Sigmoid colon (tissue), 7 donors: ENCODE measurements at places on chromosomes 5 and 9. TPM values are rescaled to one million over a fixed set of nuclear protein-coding genes. Genes with fewer than 3 reads are reported as not detected.

GRCh38 chr9:134066526-134066912, 1.3 kb downstream of the BRD3 start:
- DNase-seq, result no peak
- H3K27me3 ChIP-seq, result no peaks in the 10 kb centered on the region
- H3K36me3 ChIP-seq, result no peaks in the 10 kb centered on the region
- H3K4me1 ChIP-seq, result peaks cover 58% of the 10 kb centered on the region

DNA sequence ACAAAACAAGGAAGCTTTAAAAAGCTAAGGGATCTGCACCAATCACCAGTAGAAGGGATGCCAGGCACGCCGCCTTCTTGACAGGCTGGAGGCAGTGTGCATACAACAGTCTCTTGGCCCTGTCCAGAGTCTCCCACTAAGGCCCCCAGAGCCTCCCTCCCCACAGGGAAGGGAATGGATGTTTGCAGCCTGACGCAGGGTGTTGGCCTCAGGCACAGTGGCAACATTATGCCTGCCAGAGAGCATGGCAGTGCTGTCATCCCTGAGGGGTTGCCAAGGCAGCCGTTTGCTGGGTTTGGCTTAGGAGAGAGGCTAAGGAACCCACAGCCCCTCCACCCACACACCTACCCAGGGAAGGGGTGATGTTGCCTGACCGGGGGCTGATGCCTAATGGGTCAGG, 4.8 kb downstream of the HBEGF start:
- H3K36me3 ChIP-seq, result no peaks in the 10 kb centered on the region
- H3K4me3 ChIP-seq, result no peak overlapping the region
- no peaks in the 10 kb centered on the region for H3K27me3 ChIP-seq
- peak overlapping the region; percentile 44 for H3K27ac ChIP-seq
- DNase-seq, result peak; percentile 84

- no peak for DNase-seq
- no peak overlapping the region for H3K4me3 ChIP-seq
- no peaks in the 10 kb centered on the region for H3K4me1 ChIP-seq
- peaks cover 12% of the 10 kb centered on the region for H3K27me3 ChIP-seq
Measured at GRCh38 chr5:1378096-1378495, 33.2 kb upstream of the CLPTM1L start.

Gene ANP32B
- 160 TPM for polyA plus RNA-seq
